ENCODE measurements at places on chromosomes 7 and 10.

DNA sequence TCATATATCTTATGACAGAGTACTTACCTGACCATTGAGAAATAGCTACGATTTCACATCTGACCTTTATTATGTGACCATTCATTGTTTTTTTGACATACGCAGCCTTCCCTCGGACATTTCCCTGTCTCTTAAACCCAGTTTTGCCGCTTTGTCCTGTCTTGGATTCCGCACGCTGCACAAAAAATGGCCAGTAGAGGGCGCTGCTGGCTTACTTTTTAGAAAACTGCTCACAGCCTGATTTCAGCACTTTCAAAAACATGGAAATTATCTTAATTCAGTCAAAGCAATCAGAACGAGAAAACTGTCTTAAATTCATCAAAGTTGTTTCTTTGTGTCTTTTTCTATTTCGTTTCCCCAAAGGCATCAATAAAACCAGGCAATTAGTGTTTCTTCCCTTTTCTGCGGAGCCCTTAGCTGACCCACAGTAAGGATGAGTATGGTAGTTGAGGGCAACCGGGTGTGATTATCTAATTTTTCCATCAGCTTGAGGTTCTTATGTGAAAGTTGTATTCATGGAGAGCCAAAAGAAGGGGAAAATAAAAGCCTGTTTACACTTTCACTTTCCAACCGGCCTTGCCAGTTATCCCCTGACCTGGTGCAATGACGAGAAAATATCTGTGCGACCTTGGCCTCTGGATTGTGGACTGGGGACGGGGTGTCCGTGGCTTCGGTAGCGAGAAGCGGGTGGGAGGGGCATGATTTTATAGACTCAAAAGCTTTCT, 144.4 kb downstream of the DYNC1I1 start:
- peak; percentile 90 for DNase-seq

DNA sequence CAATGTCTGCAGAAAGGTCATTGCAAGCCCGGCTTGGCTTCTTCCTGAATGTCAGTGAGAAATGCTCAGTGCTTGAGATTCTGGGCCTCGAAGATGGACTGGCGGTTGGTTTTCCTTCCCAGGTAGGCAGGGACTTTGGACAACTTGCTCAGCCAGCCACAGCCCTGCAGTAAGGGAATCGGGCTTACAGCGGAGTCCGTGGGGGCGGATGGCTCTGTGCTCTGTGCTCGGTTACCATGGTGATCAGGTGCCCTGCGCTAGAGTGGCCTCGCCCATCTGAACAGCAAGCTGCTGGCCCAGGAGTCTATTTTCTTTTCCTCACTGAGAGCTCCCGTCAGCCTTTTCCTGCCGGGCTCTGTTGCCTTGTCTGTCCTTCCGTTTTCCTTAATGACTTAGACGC, 77.8 kb upstream of the SH2B2 start:
- no peak for DNase-seq

DNA sequence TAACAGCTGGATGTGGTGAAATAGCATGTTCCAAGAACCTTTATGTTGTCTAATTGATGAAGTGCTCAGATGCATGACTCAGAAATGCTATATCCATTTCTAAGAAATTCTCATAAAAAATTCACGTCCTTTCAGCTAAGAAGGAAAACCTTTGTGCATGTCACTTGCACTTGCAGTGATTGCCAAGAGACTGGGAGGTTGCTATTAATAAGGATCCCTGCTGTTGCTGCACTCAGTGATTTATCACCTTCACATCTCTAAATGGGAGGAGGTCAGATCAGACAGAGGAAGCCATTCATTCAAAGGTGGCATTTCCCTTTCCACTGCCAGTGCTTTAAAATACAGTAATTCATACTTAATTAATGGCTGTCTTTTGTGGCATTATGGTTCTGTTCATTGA, 89.5 kb downstream of the THSD7A start:
- no peak for DNase-seq

DNA sequence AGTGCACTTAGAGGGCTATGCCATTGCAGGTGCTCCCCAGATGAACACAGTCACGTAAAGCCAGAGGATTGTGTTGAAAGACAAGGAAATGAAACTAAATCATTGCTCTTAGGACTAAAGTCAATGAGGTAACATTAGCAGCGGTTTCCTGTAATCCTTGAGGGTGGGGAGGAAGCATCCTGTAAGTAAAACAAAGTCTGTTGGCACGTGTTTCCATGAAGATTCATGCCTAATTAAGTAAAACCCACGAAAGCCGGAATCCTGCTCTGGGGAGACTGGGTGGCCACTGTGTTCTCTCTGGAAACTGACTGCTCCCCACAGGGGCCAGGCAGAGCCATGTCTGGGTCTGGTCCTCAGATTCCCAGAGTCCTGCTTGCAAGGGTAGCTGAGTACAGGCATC, 18.3 kb downstream of the STEAP1B start:
- no peak for DNase-seq

DNA sequence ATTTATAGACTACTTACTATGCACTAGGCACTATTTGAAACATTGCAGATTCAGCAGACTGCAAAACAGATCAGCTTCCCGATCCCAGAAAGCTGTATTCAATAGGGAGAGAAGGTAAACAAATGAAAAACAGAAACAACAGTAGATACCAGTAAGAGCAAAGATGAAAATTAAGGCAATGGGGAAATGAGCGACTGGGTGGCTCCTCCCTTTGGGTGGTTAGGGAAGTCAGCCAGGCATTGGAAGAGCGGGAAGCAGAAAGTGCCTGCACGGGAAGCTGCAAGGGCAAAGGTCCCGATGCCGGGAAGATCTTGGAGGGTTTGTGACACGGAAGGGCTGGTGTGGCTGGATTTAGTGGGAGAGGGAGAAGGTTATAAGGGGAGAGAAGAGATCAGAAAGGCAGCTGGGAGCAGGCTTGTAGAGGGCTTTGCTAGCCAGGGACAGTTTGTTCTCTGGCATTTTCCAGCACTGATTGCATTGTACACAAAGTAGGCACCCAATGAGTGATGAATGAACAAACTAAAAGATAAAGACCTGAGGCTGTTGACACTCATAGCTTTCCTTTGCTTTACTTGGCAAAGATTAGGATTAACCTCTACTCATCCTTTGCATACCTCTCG, 67.8 kb downstream of the NAMPT start:
- no peak for DNase-seq

DNA sequence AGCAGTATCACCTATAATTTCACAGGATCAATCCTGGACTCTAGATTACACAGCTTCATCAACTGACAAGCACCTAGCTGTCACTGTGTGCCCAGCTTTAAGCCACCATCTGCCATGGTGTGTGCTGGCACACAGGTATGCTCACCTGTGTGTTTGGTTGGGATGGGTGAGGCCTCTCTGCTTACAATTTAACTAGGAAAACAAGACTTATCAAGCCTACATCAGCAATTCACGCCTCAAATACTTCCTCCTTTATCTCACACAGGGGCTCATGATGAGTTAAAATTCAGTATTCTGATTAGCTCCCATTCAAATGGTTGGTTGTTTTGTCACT, 608.2 kb downstream of the PARD3 start:
- DNase-seq = no peak

All from midbrain (tissue), 1 donor.